ENCODE measurements at places on chromosomes 5 and 9.

DNA sequence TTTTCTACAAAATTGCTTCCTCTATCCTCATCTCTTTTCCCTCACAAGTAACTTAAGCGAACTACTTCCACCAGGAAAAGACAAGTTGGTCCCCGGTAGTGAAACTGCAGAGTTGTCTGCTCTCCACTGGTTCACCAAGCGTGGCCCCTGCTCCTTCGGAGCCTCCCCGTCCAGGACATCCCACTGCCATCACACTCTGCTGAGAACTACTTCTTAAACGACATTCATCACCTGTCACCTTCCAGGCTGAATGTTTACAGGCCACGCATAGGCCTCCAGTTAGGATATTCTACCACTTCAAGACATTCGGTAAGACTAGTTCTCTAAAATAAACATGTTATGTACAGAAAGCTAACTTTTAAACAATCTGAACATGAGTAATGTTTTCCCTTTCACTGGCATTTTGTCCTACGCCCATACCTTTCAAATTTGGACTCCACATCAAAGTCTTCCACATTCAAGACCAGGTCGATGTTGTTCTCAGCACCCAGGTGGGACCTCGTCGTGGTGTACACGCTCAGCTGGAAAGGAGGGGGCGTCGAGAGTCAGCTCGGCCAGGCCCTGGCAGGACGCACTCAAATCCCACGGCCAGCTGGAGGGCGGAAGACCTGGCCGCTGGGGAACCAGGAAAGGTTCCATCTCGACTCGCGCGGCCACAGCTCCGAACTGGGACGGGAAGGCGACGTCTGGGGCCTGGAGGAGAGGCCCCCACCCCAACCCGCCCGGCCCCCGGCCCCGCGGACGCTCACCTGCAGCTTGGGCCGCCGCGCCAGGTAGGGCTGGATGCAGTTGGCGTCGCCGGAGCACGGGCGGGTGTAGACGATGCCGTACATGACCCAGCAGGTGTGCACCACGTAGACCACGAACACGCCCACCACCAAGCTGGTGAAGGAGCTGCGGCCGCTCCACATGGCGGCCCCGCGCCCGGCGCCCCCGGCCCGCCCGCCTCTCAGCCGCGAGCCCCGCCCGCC lies 683 bp downstream of the CLPTM1L start:
- DNase-seq = no peak

GRCh38 chr5:126849101-126849678 lies 72.3 kb downstream of the LMNB1 start:
- DNase-seq = no peak

DNA sequence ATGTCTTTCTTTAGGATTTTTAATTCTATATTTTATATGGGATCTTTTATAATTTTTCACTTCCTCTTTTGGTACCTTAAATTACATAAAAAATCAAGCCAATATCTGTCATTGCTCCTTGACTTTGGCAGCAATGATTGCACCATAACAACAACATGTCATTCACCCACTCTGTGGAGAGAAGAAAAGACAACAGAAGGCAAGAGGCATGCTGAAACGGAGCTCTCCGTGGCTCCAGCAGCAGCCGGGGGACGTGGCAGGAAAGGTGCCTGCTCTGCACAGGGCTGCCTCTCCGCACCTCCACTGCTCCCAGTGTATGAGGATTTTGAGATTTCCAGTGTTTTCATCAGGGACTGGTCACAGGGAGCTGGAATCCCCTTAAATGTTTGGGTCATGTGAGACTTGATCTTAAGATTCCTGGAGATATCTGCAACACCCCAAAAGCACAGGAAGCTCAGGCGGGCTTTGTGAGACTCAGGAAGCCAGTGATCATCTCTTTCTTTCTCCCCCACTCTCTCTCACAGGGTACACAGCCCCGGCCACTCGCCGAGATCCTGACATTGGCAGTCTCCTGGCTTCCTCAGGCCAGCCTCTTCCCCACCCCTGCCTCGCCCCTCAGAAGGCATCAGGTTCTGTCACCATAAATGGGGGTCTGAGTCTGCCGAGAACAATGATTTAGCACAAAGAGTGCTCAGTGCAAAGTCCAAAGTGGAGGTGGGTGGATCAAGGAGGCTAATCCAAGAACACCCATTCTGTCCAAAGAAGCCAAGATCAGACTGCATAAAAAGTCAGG lies 74.6 kb downstream of the ACTL7B start:
- DNase-seq = no peak

DNA sequence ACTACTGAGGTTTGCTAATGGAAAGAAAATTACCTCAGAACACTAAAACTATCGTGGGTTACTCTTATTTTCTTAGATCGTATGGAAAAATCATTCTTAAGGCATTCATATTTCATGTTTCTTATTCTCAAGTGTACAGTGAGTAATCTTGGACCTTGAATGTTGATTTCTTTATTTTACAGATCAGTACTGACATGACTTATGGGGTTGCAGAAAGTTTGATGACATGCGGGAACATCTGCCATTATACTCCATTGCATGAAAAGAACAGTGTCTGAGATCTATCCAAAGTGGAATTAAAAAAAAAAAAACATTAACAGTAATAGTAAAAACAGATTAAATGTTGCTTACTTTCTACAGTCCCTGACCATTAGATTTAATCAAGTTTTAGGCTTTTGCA lies 1290.2 kb upstream of the WWC1 start:
- no peak for DNase-seq

GRCh38 chr5:53817183-53817582 lies 256.7 kb downstream of the NDUFS4 start:
- DNase-seq = no peak

DNA sequence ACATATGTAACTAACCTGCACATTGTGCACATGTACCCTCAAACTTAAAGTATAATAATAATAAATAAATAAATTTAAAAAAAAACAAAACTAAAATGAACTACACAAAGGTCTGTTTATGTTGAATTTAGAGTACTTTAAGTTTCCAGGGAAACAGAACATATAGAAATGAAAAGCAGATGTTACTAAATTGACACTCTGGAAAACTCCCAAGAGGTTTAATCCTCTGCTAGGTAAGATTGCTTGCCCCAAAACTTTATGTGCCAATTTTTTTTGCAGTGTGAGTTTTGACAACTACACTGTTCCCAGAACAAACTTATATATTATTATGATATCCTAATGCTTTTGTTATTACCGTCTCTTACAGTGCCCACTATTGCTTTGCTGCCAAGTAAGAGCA lies 134.3 kb upstream of the MRPS30 start:
- no peak for DNase-seq

DNA sequence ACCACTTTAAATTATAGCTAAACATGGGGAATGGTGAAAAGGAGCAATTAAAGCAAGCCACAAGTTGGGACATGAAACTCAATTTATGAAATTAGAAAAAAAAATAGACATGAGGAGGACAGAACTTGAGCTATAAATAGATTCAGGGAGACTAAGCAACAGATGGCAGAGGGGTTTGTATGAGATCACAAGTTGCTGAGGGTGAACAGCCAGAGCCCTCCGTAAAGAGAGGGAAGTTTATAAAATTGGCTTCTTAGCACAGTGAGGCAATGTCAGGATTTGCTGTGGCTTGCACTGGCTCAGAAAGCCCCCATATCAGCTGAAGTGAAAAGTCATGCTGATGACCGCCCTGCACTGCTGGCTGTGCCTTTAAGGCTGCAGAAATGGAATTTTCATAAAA lies 443.4 kb upstream of the CD180 start:
- no peak for DNase-seq

All from cortex of kidney (tissue), 1 donor.